ENCODE measurements at places on chromosomes 1 and 21. TPM values are rescaled to one million over a fixed set of nuclear protein-coding genes. Genes with fewer than 3 reads are reported as not detected.
A peak's percentile ranks its signal among the peaks of the same experiment; 100 is the strongest.

DNA sequence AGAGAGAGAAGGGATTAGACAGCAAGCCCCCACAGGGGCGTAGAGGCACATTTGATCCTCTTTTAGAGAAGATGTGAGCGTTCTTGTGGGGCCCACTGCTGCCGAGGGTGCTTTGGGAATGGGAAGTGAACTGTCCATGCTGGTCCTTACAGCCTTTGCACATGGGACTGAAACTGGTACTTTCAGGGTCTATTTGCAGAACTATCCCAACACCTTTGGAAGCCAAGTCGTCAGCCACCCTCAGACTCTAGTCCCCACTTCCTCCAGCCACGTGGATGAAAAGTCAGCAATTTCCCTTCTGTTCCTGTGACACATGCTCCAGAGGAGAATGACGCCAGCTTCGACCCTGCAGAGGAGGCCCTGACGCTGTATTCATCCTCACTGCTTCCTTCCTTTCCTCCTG, 2.6 kb upstream of the RAB7B start:
- DNase-seq = no peak

GRCh38 chr21:37700641-37701202, 215.5 kb downstream of the KCNJ6 start:
- DNase-seq = peak; percentile 43

GRCh38 chr1:196732526-196732925, 42.1 kb upstream of the CFHR3 start:
- no peak for DNase-seq

GRCh38 chr1:25782608-25783201, 17.3 kb upstream of the SELENON start:
- DNase-seq = no peak

DNA sequence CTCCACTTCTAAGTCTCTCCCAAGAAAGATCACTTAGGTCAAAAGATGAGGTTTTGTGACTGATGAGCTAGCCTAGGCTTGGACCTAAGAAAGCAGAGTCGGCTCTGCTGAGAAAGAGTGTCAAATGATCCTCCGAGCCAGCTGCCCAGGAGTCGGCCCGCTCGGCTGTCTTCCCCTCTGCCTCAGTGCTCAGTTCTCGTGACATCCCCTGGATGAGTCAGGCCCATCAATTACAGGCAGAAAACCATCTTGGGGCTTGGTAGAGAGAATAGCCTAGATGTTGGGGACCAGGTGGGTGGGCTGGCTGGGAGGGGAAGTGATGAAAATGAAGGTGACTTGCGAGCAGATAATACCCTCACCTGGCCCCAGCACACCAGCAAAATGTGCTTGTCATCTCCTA, 60.5 kb downstream of the SLC66A1 start:
- DNase-seq = no peak

DNA sequence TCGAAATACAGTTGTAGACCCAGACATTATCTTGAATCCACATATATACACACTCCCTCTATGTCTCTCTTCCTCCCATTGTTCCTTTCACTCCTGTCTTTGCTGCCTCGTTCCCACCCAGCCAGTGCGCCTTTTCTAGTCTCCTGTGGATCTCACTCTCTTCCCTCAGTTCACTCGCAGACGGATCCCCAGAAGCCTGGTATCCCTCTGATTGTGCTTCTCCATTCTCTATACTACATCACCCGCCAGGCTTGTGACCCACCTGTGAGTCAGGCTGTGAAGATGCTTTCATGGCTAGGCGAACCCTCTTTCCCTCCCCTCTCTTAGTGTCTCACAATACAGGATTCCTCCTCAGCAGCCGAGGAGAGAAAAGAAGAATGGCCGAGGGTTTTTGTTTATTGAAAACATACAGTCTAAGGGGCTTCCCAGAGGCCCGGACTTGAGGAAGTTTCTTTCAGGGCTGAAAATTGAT, 1.5 kb downstream of the HCN3 start:
- no peak for DNase-seq

- no peak for DNase-seq
Measured at GRCh38 chr1:44619261-44619900, 54.9 kb downstream of the TMEM53 start.

GRCh38 chr1:88802404-88802803, 89.0 kb downstream of the GTF2B start:
- DNase-seq = no peak

GRCh38 chr1:198246337-198246736, 89.5 kb downstream of the NEK7 start:
- DNase-seq = no peak

- DNase-seq = no peak
Measured at GRCh38 chr1:28439320-28439719, 66.5 kb upstream of the RCC1 start.

GRCh38 chr1:218350035-218350525, 4.9 kb downstream of the TGFB2 start:
- no peak for DNase-seq

DNA sequence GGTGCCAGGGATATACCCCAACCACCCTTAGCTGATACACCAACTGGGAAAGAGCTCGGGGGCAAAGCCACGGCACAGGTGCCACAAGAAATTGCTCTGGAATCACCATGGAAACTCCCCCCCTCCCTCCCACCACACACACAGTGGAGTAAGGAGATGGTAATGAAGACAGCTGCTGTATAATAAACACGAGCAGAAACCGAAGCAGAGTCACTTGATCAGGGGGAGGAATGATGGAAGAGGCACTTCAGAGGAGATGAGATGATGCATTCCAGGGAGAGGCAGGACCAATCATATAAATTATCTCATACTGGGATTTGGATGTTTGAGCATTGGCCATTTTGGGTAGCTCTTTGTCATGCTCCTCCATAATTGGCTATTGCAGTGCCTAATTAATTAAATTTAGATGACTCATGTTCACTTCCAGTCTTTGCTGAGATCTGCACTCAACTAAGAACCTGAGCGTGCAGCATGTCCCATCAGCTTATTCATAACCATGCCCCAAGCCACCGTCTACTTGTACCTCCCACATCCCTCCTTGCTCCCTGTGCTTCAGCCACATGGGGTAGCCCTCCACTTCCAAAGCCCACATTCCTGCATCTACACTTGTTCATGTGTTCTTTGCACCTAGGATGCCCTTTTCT, 189.5 kb downstream of the ZSCAN20 start:
- no peak for DNase-seq

DNA sequence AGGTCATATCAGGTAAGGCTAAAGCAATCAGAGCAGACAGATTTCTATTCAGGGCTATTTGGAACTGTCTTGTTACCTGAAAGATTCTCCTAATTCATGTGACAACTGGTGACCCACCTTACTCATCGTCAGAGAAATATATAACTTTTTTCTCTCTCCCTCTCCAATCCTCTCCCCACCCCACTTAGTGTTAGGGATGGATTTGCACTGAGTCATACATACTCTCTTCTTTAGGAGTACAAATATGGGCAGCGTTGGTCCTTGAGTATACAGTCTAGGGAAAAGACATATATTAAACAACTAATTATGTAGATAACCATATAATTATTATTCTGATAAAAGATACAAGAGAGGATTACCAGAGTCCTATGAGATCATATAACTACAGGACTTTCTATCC, 246.3 kb downstream of the HHIPL2 start:
- DNase-seq = no peak

DNA sequence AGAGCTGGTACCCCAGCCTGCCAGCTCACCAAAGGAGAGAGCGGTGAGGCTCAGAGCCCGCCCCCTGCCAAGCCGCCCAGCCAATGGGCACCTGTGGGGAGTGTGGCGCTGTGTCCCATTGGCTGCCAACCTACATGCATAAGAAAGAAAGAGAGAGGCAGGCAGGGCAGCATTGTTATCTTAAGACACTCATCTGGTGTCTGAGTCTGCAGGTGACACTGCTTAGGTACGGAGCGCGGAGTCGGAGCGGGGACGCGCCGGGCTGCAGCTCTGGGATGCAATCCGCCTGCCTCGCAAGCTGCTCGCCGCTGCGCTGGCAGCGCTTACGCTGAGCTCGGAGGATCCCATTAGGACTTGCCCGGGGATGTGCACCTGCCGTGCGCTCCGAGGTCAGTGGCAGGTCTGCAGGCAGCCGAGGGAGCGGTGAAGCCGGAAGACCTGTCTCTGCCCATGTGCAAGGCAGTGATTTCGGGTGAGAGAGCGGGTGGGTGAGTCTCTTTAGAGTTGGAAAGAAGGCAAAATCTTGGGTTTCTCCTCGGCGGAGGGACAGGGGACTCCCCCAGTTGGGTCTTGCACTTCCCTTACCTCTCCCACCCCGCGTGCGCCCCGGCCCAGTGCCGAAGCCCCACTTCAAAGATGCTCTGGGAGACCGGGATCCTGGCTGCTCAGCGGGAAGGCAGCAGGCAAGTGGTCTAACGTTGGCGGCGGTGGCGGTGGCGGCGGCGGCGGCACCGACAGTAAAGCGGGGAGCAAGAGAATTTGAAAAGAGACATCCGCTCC, at the start of gene BRINP2:
TSS of gene BRINP2 (plus strand) at position 203 of the 780 bp plus-strand sequence. CDS start 58,919 bp downstream, outside the sequence.
- DNase-seq = no peak

DNA sequence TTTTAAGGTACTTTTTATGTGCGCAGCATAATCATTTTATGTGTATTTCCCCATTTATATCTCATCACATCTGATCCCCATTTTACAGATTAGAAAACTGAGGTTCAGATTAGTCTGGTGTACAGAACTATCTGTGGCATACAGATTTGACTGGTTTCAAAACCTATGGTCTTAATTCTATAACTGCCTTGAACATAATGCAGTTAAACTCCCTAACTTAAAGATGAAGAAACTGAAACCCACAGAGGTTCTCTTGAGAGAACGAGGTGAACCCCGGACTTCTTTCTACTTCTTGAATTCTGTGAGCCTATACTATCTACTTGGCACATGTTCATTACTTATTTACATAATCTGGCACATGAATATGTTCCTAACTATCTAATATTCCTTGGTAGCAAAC, 479.1 kb downstream of the AGBL4 start:
- DNase-seq = no peak

DNA sequence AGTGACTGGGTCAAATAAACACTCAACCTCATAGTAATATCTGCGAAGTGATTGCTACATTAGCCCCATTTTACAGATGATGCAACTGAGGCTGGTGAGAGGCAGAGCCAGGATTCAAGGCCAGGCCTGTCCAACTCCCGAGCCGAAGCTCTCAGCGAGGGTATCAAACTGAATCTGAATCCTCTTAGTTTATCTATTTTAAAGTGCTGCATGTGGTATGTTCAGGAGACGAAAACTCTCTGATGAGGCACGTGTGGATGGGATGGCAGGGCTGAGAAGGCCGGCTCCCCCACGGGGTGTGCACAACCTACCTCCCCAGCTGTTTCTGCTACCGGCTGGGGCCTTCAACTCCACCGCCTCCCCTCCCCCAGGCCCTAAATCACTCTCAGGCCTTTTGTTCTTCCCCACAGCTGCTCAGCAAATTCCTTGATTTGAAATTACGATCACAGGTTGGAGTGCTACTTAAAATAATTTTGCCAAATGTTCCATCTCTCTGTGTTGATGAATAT, 171.8 kb downstream of the TOMM20 start:
- DNase-seq = no peak

- DNase-seq = no peak
Measured at GRCh38 chr1:32357614-32358013, 4.7 kb downstream of the FAM229A start.

DNA sequence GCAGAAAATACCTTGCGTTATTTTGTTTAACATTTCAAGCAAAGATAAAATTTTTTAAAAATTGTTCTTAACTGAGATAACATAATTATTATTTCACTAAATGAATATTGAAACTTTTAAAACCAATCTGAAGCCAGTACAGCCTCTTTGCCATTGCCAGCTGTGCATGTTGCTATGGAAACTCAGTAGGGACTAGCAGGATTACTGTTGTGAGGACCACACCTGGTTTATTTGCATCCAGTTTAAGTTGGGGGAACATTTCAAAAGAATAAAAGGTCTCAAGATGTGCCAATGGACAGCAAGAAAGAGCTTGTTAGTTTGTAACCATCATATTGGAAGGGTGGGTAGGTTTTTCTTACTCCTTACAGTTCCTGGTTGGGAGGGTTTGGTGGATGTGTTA, 80.7 kb downstream of the POU2F1 start:
- DNase-seq = no peak

RNU1-3 gene
- under 0.01 TPM for total RNA-seq

C1orf141 gene
- total RNA-seq = not detected

FAM177B gene
- total RNA-seq = not detected

SPRR2F gene
- total RNA-seq = not detected

OR2T6 gene
- not detected for total RNA-seq

MEX3A gene
- 19.0 TPM for total RNA-seq
